AG20443 (cell line): ENCODE measurements at places on chromosomes 5 and 9.

- no peak for DNase-seq
Measured at GRCh38 chr5:10761933-10762775, 1.1 kb upstream of the DAP start.

GRCh38 chr5:10220248-10220647, 29.4 kb downstream of the ATPSCKMT start:
- peak; percentile 40 for DNase-seq

- no peak for DNase-seq
Measured at GRCh38 chr5:6183391-6184390, 194.7 kb downstream of the MED10 start.

DNA sequence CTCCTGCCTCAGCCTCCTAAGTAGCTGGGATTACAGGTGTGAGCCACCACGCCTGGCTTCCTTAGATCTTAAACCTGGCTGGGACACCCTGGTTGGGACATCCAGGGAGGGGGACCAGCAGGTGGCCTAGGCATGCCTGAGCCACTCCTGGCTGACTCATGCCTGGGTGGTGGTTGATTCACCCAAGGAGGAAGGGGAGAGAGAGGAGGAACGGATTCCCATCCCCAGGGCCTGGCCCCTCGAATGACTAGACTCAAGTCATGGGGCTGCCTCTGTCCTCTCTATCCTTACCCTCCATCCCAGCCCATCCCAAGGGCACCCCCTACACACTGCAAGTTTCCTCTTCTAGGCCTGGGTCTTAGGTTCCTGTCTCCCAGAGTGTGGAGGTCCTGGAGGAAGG, 12.7 kb downstream of the EEIG1 start:
- no peak for DNase-seq

GRCh38 chr9:132059361-132059760, 20.3 kb downstream of the MED27 start:
- DNase-seq, result no peak

DNA sequence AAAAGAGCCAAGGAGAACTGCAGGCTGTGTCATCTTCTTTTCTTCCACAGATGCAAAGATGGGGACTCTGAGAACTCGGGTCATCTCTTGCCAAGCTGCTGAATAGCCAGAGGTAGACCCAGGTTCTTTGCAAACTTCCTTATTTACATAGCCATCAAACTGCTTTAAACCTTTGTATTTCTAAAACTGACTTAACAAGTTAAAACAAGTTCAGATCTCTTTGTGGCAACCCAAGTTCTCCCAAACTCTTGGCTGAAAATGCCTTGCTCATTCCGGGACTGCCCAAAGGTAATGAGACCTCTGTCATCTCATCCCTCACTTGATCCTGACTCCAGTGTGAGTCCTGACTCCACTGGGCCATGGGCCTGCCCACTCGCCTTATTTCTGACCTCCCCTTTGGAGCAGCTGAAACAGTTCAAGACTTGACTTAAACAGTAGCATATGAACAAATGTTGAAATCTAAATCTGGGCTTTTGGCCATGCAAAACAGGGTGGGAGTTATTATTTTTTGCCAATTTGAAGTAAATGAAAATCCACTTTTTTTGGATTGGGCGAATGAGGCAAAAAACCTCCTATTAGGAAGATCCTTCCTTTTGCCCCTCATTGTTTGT, 50.6 kb downstream of the FBXL7 start:
- peak; percentile 26 for DNase-seq

GRCh38 chr5:176897263-176897662, 1.9 kb downstream of the HK3 start:
- DNase-seq, result no peak

DNA sequence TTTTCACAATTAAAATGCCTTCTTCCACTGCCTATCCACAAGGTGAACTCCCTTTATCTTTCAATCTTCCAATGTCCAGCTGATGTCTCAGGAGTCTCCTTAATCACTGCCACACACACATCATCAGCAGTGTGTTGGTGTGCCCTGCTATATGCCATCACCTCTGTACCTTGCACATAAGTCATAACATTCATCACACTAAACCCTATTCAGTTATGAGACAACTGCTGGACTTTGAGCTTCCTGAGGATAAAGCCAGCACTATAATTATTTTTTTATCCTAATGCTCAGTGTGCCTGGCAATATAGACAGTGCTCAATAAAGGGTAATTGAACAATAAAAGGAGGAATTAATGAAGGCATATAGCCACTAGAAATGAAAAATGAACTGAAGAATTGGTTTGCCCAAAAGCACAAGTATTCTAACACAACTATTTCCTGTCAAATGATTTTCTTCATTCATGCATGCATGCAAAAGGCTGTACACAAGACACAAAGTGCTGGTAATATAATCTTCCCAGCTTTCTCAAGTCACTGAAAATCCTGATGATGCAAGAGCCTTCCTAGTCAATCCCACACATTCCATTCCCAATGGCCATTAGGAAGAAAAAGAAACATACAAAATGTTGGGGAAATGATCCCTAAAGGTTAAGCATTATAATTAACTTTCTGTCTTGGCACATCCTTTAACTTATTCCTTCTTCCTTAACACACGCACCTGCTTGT, 32.4 kb downstream of the LPAR1 start:
- DNase-seq, result no peak

DNA sequence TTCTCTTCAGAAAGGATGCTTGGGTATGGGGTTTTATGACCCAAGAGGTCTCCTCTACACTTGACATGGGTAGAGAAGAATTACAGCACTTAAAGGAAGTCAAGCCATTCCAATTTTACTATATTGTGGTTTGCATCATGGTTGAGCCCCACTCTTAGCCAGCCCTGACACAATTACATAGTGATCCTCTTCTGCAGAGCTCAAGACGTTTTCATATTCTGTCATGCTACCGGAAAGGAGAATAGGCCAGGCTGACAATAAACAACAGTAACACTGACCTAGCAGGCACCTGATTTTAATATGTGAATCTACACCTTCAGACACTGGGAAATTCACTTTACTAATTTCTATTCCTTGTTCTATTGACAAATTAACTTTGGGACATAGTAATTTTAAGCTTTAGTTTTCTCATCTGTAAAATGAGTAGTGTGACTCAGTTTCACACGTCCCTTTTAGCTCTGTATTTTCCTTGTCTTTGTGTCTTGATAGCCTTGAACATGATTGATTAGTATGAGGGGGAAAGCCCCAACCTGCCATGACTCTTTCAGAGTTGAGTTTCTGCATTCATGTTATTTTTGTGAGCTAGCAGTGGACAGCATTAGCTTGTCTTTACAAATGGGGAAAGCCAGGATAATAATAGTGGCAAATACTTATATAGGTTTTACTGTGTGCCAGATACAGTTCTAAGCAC, 83.8 kb downstream of the SV2C start:
- no peak for DNase-seq

DNA sequence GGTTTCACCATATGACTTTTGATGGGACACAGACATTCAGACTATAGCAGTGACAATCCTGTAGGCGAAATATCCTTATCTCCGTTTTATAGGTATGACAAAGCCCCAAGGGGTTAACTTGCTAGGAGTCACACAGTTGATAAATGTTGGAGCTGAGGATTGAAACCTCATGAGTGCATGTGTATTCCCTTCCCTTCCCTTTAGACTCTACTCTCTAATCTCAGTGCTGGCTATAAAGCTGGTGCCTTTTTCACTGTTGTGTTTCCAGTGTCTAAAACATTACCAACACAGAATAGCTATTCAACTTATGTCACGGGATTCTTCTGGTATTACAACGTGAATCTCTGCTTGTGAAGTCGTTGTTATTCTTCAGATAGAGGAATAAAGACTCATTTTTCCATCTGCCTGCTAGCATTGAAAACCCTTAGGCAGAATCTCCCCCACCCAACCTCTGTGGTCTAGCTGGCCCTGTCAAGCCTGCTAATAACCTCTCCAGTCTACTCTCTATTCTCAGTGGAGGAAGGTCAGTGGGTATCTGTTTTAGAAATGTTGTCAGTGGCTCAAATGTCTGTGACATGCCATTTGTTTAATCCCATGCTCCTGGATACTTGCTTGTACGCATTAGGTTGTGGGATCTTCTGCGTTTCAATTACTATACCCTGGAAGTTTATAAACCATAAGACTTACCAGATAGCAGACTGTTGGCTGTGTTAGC, 121.2 kb downstream of the TLE4 start:
- DNase-seq, result no peak

DNA sequence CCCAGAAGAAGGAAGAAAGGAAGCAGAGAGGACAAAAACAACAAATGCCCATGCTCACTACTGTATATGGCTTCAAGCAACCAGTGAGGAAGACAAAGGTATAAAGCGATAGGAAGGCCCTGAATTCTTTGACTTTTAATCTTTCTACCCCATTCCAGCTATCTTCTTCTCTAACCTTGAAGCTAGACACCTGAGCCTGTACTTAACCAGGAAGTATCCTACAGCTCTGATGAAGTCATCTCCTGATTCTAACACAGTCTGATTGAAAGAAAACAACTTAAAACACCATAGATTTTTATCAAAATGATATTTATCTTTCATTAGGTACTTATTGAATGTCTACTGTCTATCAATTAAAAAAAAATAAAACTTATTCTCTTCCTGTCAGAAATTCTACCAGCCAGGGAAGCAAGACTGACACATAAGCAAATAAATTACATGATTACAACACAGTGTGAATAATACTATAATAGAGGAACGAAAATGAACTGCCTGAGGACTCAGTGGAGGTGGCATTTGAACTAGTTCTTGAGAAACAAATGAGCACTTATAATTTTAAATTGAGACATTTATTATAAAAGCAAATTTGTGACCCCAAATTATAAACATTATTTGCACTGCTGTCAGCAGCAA, 123.3 kb upstream of the ELL2 start:
- DNase-seq, result no peak

DNA sequence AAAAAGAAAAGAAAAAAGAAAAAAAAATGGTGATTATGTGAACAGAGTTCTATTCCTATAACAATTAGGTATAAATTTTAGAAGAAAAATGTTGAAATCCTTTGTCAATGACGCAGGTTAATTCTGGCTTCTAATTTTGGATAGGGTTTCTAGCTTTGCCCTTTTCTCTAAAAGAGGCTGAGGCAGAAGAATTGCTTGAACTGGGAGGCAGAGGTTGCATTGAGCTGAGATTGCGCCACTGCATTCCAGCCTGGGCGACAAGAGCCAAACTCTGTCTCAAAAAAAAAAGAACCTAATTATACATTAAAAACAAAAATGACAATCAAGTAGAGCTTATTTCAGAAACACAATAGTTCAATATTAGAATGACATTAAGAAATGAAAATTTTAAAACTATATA, 2.9 kb downstream of the STXBP1 start:
- DNase-seq, result no peak
